NCI-H2171 (cell line): ENCODE measurements at places on chromosomes 7 and 10.
A peak's percentile ranks its signal among the peaks of the same experiment; 100 is the strongest.

DNA sequence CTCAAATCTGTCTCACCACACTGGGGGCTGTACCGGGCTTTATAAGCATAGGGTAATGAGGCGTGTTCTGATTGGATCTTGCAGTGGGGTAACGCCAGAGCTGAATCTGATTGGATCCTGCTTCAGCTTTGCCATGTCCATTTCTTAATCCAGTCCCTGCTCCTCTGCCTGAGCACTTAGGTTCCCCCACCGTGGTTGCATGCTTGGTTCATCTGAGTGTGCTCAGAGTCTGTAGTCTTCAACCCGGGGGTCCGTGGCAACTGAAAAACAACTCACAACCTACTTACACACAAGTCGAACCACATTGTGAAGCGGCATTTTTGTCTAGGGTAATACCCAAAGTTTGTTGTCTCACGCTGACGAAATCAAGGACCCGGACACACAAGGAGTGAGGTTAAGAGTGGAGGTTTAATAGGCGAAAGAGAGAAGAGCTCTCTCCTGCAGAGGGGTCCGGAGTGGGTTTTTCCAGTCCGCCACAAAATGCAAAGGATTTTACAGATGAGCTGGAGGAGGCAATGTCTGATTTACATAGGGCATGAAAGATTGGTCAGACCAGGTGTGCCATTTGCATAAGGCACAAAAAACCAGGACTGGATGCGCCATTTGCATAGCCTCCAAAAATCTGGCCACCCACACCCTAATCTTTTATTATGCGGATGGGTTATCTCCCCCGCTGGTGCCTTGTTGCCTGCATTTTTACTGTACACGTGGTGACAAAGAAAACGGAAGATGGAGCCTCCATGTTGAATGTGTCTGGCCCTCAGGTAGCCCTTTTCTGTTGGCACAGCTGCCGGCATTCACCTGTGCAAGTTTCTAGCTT is 641.8 kb upstream of the FOXK1 start:
- DNase-seq, result no peak

DNA sequence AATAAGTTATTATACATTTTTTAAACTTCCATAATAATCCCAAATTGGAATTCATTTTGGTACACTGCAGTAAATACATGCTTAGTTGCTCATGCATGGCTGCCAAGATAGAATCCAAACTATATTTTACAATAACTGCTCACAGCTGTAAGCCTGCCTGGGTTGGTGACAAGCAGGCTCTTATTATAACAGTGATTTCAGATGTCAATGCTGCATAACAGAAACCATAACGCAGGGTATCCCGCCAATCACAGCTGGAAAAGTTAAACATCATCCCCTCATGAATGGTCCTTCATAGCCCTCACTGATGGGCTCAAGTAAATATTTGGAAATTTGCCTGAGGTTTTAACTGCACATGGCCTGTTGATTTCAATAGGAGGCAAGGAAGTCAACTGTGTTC is 149.8 kb downstream of the AMPH start:
- no peak for DNase-seq

- DNase-seq, result no peak
These were observed 211.6 kb downstream of the INHBA start for GRCh38 chr7:41491308-41491707.

DNA sequence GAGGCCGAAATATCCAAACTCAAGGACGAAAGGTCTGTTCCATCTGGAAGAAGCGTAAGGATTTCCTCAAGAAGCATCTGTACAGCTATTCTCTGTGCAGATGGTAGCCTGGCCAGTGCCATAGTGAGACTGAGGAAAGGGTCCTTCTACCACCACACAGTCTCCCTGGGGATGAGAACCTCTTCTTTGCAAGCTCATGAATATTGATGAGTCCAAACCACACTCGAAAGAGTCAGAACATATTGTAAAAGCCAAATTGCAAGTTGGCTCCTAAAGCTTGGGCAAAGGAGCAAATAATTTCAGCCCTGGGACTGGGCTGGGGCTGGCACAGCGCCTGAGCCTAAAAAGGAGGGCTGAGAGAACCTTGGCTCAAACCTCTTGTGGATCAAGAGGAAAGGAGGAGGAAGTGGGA is 66.1 kb upstream of the PIP4K2A start:
- no peak for DNase-seq

DNA sequence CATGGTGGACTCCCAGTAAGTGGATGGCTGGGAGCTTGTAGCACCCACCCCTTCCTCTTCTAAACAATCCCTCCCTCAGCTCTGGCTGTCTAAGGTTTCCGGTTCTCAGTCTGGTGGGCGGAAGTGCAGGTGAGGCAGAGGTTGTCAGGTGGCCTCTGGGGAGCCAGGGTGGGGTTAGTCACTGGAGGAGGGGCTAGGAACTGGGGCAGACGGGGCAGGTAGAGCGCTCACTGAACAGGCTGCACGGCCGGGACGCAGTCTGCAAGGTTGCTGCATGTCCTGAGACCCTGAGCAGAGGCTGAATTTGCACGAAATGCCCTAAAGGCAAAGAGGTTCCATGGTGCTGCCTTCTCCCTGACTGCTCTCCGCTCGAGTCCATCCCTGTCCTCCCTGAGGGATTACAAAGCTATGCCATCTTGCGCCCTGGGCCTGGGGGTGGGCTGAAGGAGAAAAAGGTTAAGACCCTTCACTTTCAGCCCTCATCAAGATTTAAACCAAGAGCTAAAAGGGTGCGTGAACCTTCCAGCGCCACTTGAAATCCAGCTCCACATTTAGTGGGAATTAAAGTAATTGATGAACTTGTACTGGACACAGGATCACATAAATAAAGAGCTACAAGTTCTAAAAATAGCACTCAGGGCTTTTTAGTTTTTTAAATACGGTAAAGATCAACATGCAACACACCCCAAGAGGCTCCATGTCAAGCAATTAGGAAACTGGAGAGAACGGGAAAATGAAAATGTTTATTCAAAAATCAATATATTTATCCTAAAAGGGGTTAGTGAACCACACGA is 62.3 kb upstream of the CTBP2 start:
- DNase-seq, result no peak

- DNase-seq, result no peak
These were observed 425.4 kb downstream of the RPS24 start for GRCh38 chr10:78458983-78459638.

DNA sequence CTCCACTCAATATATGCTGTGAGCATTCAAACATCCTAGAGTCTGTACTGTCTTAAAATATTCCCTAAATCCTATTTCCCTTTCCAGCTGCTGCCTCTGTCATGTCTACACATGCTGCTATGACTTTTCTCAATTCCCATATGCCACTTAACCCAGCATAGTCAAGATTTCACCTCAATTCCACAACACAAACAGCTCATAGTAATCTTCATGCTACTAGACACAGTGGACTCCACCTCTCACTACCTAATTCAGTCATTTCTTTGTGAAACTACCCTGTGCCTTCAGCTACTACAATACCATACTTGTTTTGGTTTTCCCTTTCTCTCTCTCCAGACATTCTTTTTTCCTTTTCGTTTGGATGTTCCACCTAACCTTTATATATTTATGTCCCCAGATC is 45.5 kb downstream of the GSAP start:
- no peak for DNase-seq

DNA sequence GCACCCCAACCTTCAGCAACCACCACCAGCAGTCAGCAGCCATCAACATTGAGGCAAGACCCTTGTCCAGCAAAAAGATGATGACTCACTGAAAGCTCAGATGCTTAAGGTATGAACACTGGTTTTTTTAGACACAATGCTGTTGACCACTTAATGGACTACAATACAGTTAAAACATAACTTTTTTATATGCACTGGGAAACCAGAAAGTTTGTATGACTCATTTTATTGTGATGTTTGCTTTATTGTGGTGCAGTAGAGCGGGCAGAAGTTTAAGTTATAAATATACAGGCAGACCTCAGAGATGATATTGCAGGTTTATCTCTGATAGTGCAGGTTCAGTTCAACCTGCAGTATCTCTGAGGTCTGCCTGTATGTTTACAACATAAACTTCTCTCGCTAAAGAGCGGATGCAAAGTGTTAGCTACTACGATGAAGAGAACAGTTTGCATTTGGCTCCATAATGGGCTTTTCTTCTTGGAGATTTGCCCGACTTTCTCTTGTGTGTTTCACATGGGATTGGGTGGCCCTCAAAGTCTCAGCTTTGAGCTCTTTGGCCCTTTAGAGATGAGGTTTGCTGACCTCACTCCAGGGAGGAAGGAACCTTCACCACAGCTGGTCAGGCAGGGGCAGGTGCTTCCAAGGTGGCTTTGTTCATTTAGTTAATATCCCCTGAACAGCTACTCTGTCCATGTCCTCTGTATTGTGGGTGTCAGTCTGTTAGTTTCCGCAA is 84.4 kb upstream of the SHH start:
- DNase-seq, result no peak

GRCh38 chr7:73376671-73377412 is 48.9 kb downstream of the FKBP6 start:
- DNase-seq, result no peak

- peak; percentile 2 for DNase-seq
These were observed 56.8 kb upstream of the FAM171A1 start for GRCh38 chr10:15427843-15428414.

DNA sequence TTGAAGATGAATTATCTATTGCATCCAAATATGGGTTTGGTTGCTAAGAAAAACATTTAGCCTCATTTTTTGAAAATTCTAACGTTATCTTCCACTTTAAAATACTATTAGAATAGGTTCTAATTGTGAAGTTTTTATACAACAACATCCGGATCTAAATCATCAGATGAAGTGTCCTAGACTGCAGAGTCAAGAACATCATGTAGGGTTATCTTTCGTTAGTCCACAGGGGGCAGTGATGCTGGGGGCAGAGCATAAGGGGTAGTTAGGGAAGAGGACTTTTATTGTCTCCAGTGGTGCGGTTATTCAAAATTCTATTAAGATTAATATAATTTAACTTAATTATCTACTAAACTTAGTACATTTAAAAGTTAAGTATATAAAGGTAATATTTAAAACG is 990.6 kb upstream of the PHF14 start:
- no peak for DNase-seq

DNA sequence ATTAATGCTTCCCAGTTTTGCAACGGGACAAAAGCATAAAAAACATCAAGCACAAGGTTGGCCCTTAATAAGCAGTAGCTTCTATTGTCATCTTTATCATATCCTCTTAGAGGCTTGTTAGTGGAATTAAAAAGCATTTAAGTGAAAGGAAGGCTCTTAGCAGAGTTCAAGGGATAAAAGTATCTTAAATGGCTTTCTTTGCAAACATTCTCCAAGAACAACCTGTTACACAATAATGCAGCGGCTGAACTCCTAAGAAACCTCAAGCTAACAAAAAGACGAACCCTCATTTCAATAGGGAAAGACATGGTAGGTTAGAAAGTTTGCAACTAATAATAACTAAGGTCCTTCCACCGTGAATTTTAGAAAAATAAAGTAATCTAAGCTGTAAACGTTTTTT is 82.1 kb downstream of the MPP7 start:
- DNase-seq, result no peak

DNA sequence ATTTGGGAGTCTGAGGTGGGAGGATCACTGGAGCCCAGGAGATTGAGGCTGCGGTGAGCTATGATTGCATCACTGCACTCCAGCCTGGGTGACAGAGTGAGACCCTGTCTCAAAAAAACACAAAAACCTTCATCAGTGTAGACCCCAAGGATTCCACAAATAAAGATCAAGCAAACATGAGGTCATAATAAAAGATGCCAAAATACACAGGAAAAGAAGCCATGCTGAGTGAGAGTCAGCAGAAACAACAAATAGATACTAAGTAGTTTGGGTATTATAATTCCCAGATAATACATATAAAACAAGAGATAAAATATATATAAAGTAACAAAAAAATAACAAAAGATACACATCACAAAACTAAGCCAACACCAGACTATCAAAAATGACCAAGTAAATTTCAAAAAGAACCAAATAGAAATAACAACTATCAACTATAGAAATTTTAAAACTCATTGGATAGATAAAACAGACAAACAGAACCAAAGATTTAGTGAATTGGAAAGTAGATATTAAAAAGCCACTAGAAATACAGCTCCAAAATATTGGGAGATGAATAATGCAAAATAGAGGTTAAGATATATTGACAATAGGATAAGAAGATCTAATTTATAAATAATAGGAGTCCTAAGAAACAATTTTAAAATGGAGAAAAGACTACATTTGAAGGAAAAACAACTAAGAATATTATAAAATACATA is 48.9 kb upstream of the FHIP2A start:
- no peak for DNase-seq

GRCh38 chr7:101308245-101309085 is 13.1 kb downstream of the IFT22 start:
- peak; percentile 88 for DNase-seq

DNA sequence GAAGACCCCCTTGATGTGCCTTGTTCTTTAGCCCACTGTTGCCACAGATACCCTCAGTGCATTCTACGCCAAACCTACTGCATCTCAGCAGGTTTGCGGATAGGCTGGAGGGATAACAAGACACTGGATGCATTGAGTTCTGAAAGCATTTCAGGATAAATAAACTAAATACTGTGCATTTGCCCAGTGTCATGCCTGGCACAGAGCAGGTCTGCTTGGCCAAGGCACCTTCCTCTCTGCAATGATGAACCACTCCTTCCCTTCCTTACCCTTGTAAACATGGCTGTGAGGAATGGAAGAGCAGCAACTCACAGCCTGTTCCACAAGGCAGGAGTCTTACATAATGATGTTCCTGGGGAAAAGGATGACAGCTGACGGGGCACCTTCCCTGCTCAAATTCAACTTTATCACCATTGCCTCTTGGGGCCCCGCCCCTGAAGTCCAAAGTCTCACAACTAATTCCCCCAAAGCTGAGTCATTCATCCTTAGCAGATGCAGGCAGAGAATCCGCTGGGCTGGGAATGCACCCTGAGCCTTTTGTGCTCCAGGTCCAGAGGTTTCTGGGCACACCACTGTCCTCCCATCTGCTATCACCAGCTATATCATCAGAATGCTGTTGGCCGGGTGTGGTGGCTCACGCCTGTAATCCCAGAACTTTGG is 11.6 kb downstream of the DDX56 start:
- no peak for DNase-seq

GRCh38 chr7:44678471-44679179 is 70.0 kb upstream of the ZMIZ2 start:
- DNase-seq, result no peak

DNA sequence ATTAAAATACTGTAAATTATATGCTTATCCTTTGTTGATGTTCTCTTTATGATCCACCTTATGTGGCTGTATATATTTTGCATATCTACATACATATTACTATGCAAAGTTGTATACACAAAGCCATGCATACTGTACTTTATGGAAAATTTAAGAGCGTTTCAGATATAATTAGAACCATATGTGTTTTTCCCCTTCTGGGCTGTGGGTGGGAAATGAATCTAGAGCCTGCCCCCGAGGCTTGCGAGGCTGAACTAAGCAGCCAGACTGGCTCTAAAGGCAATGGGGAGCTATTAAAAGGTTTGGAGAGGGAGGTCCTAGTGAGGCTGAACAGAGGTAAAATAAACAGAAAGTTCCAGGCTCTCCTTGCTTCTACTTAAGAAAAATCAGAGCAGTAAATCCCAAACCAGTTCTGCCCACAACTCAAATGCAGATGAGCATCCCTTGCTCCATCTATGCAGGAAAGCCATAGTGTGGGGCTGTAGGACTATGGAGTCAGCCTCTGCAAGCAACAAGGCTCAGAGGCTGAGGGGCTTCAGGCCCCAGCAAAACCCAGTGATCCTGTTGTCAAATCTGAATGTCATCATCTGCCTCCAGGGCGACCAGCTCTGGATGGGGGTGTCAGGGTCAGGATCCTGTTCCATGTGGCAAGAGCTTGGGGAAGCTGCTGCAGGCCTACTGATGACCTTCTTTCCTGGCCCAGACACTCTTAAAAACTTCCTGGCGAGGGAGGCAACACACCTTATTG is 14.1 kb upstream of the DDIT4 start:
- no peak for DNase-seq
